ENCODE measurements at places on chromosomes 7 and 10.

GRCh38 chr7:35019801-35020200 lies 17.5 kb downstream of the DPY19L1 start:
- no peak for DNase-seq

DNA sequence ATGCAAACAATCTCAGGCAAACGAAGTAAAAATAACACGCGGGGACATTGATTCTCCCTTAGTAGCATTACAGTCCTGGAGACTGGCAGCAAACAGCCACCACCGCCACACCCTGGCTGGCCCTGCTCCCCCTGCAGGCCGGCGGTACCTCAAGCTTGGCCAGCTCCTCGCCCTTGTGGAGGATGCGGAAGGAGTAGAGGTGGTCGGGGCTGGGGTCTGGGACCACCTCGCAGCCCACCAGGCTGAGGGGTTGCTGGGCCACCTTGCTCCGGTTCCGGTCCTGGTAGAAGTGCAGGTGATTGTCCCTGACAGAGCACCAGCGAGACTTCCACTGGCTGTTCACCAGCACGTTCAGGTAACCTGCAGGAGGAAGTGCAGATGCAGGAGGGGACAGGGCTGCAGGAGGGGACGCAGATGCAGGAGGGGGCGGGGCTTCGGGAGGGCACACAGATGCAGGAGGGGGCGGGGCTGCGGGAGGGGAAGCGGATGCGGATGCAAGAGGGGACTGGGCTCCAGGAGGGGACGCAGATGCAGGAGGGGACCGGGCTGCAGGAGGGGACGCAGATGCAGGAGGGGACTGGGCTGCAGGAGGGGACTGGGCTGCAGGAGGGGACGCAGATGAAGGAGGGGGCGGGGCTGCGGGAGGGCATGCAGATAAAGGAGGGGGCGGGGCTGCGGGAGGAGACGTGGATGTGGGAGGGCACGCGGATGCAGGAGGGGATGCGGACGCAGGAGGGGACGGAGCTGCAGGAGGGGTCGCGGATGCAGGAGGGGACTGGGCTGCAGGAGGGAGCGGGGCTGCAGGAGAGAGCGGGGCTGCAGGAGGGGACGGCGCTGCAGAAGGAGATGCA lies 65.7 kb downstream of the VWA2 start:
- peak; percentile 89 for DNase-seq

- DNase-seq = no peak
These were observed 141.6 kb downstream of the C1GALT1 start for GRCh38 chr7:7323921-7324320.

- DNase-seq = no peak
These were observed 55.1 kb downstream of the LGI1 start for GRCh38 chr10:93812659-93813338.

GRCh38 chr10:93074147-93074596 lies 479 bp downstream of the CYP26A1 start:
- peak; percentile 71 for DNase-seq

DNA sequence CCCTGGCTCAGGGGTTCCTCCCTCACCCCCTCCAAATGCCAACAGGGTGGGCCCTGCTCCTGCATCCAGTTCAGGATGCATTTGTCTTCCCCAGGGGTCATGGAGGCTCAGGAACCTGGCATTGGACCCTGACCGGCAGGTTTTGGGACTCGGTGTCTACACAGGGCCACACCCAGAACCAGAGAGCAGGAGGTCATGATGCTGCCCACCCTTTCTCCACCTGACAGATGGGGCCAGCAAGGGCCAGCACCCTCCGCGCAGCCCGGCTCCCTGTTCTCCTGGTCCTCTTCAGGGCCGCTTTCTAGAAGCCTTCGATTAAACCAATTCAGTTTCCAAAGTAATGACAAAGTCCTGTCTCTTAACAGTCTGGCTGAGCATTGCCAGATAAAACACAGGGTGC lies 50.2 kb downstream of the CAMK2B start:
- DNase-seq = no peak

GRCh38 chr10:29671228-29671780 lies 36.5 kb upstream of the SVIL start:
- no peak for DNase-seq

DNA sequence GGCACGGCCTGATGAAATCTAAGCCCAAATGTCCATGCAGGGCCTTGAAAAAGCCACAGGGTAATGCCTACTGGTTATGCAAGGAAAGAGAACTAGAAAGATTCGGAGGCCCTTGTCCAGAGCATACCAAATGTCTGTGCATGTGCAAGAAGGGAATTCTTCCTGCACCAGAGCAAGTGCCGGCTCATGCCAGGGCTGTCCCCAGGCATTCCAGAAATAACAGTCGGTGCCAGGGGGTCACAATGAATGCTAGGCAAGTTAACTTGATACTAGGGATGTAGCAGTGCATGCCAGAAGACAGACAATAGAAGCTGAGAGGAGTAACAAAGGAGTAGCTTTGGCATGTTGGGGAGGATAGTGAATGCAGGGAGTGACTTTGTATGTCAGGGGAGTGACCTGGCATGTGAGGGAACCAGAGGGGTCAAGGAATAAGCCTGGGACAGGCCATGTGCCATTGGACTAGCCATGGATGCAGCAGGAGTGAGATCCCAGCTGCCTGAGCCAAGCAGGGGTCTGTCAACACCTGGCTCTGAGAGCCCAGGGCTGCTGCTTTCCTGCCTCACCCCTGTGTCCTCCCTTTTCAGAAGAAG lies 119.5 kb upstream of the UNC5B start:
- no peak for DNase-seq

GRCh38 chr10:18650404-18650997 lies 886 bp downstream of the NSUN6 start:
- DNase-seq = no peak

- DNase-seq = peak; percentile 93
These were observed 123.4 kb upstream of the TARP start for GRCh38 chr7:38396852-38397251.

DNA sequence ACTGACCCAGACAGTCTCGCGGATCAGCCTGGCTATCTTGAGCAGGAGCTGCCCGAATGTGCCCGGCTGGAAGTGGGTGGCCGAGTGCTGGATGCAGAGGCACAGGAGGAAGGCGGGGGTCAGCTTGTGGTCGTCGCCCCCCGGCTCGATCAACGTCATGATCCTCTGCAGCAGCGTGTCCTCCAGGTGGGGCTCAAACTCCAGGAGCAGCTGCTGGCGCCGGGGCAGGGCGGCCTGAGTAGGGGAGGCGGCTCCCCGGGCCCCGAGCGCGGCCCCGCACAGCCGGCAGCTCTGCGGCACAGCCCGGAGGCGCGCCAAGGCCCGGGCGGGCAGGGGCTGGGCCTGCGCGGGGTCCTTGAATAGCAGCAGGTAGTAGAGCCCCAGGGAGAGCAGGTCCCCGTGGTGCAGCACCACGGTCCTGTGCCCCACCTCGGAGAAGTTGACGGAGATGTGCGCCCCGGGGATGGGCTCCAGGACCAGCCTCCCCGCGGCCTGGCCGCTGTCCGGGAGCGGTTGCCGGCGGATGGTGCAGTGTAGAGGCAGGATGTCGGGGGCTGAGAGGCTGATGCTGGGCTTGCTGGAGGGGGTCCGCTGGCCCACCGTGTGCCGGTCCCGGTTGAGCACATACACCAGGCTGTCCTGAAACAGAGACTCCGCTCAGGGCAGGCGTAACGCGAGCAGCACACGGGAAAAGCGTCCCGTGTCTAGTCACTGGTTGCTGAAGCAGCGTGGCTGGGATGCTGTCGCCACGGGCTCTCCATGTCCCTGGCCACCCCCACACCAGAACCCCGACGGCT lies 27.0 kb downstream of the PAPOLB start:
- DNase-seq = no peak

DNA sequence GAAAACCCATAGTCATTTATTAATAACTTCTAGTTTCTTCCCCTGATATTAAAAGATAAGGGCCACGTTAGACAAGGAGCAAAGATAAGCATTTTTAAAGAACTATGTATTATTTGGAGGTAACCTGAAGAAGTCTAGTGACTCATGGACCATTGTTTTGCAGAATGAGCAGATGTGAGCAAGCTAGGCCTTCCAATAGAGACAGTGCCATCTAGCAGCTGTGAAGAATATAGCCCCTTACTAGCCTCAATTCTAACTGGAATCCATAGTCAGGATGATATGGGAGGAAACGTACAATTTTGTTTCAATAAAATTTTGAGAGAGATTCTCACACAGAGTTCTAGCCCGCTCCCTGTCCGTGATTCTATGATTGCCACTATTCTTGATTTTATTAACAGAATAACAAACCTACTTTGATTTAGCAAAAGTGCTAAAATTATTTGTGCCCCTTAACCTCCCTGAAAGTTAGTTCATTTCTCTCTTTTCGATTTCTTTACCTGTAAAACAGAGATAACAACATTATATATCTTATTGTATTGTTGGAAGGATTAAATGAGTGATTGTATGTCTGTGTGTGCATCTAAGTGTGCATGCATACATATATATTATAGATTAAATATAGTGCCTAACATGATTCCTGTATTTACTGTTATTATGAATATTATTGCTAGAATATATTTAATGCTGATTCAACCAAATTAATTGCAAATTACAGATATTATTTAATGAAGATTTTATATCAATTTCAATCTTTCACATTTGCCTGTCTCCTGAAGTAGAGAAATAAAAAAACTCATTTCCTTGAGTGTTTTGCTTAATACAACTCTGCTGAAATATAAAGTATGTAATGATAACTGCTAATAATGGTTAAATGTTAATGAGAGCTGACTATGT lies 22.7 kb downstream of the FAM237B start:
- peak; percentile 8 for DNase-seq

- DNase-seq = no peak
These were observed 77.6 kb downstream of the GALNT11 start for GRCh38 chr7:152103066-152103465.

DNA sequence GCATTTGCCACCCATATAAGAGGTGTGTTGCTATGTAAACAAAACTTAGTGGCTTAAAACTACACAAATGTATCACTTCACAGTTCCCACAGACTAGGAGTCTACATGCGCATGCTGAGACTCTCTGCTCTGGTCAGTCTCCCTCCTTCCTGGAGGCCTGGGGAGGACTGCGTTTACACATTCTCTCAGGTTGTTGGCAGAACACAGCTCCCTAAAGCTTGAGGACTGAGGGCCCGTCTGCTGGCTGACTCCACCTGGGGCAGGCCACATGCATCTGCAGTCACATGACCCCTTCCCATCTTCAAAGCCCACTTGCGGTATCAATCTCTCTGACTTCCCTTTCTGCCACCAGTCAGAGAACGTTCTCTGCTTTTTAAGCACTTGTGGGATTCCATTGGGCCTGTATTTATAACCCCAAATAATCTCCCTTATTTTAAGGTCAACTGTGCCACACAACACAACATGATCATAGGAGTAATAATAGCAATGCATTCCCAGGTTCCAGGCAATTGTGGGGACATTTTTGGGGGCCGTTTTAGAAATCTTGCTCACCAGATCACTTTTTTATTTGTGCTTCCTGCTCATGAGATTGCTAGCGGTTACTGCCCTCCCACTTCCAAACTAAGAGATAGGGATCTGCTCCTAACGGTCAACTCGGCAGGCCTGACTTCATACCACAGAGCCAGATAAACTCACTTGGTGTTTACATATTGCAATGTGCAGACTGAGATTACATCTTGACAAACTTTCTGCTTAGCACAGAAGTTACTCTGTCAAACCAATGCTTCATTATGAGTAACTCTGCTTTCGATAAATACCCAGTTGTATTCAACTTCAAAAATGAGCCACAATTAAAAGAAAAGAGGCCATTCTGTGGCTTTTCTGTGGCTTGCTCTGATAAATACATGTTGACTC lies 96.3 kb downstream of the ALOX5 start:
- no peak for DNase-seq

GRCh38 chr10:124465003-124465776 lies 3.6 kb downstream of the LHPP start:
- DNase-seq = no peak

DNA sequence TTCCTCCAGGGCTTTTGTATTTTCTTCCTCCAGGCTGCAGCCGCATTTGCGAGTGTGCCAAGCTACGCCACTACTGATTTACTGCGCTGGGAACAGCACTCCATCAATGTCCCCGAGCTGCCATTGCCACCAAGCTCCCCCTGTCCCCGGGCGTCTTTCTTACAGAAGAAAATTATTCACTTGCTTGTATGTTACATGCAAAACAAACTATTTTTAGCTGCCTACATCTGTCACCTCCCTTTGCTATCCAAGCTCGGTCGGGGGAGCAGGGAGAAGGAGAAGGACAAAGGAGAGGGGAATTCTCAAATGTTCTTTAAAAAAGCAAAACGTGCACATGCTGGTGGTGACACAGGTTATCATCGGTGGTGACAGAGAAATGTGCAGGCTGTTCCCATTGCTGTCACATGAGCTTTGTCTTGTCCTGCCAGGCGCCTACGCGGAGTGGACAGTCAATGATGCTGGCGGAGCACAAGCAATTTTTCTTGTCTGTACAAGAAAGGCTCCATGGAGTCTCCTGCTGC lies 93.1 kb downstream of the ADARB2 start:
- peak; percentile 72 for DNase-seq

All from brain (organoid and tissue), 16 donors.